ENCODE measurements at places on chromosomes 7 and 10.

DNA sequence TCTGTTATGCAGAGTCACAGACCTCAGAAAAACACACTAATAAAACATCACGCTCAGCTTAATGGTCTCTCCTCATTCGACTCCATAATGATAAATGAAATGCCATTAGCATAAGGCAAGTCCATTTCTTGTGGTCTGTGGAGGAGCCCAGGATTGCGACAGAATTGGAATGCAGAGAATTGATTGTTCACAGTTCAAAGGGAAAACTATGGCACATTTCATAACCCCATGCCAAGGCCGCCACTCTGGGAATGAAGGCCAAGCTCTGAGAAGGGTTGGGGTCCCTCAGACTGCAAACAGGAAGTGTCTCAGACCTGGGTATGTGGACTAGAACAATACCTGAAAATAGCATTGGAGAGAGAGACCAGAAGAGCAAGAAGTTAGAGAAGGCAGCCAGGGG is 398.9 kb downstream of the ADRA2A start:
- no peak for DNase-seq

GRCh38 chr10:93751832-93752231 is 5.9 kb upstream of the LGI1 start:
- DNase-seq: no peak

DNA sequence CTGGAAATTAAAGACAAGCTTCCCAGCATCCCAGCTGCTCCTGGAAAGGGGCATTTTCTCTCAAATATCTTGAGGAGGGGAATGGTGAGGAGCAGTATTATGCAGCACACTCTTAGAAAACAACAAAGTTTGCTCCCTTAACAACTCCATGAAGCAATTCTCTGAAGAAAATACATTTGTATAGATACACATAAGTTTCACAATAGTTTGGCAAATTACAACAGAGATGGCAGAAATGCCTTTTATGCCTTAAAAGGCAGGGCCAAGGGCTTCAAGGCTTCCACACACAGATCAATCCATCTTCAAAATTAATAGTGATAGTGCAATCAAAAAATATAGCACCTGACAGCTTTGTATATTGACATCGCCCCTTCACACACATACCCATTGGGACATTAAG is 12.2 kb downstream of the DGKI start:
- no peak for DNase-seq

DNA sequence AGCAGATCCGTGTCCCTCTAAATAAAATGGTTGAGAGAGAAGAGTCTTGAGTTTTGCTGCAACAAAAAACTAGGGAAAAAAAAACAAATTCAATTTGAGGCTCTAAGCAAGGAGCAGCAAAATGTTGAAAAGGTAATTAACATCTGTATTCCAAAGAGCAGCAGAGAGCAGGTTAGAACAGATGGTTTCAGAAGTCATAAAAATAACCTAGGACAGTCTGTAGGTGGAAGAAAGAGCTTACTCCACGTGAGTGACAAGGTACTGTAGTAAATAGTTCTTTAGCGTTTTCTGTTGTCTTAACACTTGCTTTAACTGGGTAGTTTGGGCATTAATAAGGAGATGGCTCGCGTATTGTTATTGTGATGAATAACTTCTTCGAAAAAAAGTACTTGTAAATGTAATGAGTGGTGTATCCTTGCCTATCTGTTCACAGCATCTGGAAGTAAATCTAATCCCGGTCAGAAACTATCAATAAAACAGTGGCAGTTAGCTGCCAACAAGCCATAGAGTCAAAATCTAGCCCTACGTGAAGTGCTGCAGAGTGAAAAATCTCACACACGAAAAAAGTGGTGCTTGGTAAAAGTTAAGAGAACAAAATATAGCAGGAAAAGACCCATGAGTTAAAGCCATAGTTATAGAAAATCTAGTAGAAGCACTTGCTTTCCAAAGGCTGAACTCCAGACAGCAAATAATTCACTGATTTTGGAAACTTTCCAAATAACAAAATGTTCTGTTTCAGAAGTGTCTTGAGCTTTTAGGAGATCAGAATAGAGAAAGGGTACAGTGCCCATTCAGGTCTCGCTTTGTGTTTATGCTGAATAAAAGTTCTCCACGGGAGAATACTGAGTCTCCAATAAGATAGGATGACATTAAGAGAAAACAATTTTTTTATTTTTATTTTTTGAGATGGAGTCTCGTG is 49.3 kb upstream of the PARD3 start:
- no peak for DNase-seq

DNA sequence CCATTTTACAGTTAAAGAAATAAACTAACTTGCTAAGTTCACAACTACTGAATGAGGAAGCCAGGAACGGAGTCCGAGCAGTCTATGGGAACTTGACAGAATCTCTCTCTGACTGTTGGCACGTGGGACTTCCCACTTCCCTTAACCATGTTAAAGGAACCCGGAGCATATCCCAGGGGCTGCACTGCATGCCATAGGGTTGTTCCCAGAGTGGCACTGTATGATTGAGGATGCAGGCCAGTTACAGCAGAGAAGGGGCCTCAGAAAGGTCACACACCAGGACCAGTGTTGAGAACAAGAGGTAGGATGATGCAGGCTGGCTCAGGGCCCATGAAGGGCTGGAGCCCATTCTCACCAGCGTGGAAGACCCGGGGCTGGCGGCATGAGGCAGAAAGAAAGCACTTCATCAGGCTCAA is 201.8 kb downstream of the NSUN6 start:
- no peak for DNase-seq

DNA sequence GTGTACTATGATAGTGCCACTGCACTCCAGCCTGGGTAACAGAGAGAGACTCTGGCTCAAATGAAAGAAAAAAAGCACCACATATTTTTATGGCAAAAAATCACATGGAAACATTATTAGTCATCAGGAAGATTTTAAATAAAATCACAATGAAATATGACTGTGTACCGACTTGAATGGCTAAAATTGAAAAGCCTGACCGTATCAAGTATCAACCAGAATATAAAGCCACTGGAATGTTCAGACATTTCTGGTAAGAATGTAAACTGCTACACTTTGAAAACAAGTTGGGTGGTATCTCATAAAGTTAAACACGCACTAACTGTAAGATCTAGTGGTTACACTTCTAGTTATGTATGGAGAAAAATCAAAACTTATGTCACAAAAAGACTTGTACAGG is 306.7 kb upstream of the MBL2 start:
- no peak for DNase-seq

DNA sequence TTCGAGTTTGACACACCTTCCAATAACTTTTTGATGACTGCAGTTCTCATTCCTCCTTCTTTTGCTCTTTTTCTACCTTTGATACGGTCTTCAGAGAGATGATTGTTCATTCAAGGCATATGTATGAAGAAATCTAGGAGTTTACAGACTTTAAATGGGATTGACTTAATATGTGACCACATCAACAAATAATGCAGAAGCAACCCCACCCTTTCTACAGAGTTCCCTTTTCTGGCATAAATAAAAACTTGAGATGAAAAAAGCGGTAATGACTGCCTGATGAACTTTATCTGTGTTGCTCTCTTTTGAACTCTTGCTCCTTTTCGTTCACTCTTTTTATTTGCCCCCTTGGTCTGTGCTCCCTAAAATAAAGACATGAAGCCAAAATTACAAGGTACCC is 161.7 kb downstream of the C7orf25 start:
- DNase-seq: no peak

- no peak for DNase-seq
These were observed 427.0 kb downstream of the PHTF2 start for GRCh38 chr7:78225534-78225933.

DNA sequence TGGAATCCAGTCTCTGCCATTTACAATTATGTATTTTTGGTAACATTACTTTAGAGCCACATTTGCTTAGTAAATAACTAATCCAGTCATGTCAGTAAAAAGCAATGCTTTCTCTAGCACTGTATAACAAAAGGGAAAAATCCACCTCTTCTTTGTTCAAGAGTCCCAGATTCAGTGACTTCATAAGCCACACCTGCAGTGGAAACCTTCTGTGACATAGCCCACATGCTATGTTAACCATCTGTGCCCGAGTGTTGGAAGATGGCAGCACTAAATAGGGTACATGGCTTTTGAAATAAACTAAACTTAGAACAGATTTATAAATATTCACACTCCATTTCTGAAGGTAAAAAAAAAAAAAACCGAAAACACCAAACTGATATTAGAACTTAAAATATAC is 83.0 kb downstream of the CTTNBP2 start:
- no peak for DNase-seq

- DNase-seq: no peak
These were observed 22.2 kb upstream of the CSGALNACT2 start for GRCh38 chr10:43115881-43116595.

- DNase-seq: no peak
These were observed 60.2 kb downstream of the WIPF3 start for GRCh38 chr7:29866490-29866930.

GRCh38 chr10:73218431-73219191 is 28.4 kb downstream of the DNAJC9 start:
- DNase-seq: no peak

DNA sequence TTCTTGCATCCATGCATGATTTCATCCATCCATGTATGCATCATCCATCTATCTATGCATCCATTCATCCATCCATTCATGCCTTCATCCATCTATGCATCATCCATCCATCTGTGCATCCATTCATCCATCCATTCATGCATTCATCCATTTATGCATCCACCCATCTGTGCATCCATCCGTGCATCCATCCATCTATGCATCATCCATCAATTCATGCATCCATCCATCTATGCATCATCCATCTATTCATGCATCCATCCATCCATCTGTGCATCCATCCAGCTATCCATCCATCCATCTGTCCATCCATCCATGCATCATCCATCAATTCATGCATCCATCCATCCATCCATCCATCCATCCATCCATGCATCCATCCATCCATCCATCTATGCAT is 131.3 kb downstream of the DYNC2I1 start:
- no peak for DNase-seq

GRCh38 chr10:75924309-75924902 is 493.0 kb downstream of the LRMDA start:
- no peak for DNase-seq

GRCh38 chr7:13770305-13770704 is 219.2 kb downstream of the ETV1 start:
- no peak for DNase-seq

DNA sequence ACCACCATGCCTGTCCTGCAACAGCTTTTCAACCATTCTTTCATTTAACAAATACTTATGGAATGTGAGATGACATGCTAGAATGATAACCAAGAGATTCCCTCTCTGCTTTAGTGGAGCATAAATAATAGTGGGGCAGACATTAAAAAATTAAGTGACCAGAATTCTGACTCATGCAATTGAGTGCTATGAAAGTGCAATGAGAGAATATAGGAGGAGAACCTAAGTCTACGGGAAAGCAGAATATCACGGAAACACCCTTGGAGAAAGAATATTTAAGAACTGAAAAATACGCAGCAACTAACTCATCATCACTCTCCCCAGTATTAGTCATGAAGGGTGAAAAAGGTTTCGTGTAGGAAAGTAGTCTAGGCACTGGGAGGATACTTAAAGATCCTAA is 7.1 kb downstream of the KIF5B start:
- no peak for DNase-seq

- DNase-seq: no peak
These were observed 110.2 kb downstream of the ST8SIA6 start for GRCh38 chr10:17344206-17344605.

DNA sequence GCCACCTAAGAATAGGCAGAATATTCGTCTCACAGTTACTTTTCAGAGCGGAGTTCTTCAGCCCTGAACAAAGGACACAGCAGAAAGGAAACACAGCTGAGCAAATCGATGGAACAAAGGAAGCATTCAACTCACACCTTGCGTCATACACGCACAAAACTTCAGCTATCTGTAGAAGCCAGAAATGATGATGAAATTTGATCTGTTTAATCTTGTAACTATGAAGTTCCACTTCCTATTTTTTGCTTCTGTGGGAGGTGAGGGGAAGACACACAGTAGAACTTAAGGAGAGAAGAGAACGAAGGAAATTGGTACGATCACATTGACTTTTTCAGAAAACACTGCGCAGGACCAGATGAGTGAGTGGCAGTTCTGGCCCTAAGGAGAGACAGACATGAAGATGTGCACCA is 26.2 kb downstream of the FAM171A1 start:
- no peak for DNase-seq

Measured in memory B cell (primary cell).